Fibroblast of villous mesenchyme (primary cell): ENCODE measurements at places on chromosomes 4 and X. TPM values are rescaled to one million over a fixed set of nuclear protein-coding genes. Genes with fewer than 3 reads are reported as not detected.

Gene SNCA
- total RNA-seq = 0.97 and 3.5 TPM in 2 replicates

Gene REELD1
- total RNA-seq = not detected in 2 replicates

Gene CD99L2
- 45.7 and 47.9 TPM in 2 replicates for total RNA-seq

GRCh38 chr4:99790796-99791617, 25.6 kb upstream of the DAPP1 start:
- DNase-seq = no peak

DNA sequence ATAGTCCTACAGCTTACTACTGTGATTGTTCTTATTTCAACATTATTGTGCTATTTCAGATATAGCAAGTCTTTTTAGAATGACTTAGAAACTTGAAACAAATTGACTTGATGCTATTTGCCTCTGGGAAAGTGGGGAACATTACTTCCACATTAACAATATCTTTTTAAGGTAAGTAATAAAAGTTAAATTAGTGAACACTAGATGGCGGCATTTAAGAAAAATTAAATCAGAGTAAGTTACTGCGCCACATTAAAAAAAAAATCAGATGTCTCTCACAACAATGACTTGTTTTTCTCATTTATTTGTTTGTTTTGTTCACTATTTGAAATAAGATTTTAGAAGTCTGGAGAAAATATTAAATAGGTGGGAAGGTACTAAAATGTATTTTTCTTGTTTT, 1026.9 kb upstream of the SLIT2 start:
- peak; percentile 58 for DNase-seq
